Hematopoietic multipotent progenitor cell treated with erythropoietin and hydrocortisone succinate and interleukin-3 and kit ligand, for 6 days (in vitro differentiated cells): ENCODE measurements at places on chromosomes 3 and 15.

DNA sequence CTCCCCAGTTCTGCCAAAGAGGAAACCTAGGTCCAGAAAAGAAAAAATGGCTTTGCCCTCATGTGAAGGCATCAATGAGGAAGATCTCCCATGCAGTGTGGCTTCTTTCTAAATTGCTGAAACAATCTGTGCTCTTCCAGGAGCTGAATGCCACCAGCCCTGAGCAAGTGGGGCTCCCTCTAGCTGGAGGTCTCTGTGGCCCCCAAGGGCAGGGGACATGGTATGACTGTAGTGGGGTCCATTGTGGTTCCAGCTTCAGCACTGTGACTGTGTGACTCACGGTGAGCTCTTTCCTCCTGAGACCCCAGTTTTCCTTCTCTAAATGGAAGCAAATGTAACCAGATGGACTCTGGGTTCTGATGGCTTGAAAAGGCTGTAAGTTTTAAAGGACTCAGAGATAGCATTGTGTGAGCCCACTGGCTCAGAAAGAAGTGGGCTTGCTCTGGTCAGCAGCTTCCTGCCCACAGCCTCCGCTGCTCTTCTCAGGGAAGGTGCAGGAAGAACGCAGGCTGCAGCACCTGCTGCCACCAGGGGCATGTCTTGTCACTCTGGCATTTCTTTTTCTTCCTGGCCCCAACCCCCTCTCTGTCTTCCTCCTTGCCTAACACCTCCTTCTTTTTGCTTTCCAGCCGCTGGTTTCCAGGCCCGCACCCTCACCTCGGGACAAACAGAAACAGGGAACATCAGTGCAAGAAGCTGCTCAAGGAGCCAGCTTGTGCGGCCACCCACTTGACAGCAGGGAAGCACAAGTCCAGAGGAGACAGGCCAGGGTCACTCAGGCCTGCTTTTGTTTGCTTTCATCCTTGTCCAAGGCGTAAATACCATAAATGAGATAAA lies 5.8 kb upstream of the CXCR6 start:
- no peak for DNase-seq

GRCh38 chr3:120062474-120062873 lies 31.8 kb downstream of the GSK3B start:
- DNase-seq = peak; percentile 36

DNA sequence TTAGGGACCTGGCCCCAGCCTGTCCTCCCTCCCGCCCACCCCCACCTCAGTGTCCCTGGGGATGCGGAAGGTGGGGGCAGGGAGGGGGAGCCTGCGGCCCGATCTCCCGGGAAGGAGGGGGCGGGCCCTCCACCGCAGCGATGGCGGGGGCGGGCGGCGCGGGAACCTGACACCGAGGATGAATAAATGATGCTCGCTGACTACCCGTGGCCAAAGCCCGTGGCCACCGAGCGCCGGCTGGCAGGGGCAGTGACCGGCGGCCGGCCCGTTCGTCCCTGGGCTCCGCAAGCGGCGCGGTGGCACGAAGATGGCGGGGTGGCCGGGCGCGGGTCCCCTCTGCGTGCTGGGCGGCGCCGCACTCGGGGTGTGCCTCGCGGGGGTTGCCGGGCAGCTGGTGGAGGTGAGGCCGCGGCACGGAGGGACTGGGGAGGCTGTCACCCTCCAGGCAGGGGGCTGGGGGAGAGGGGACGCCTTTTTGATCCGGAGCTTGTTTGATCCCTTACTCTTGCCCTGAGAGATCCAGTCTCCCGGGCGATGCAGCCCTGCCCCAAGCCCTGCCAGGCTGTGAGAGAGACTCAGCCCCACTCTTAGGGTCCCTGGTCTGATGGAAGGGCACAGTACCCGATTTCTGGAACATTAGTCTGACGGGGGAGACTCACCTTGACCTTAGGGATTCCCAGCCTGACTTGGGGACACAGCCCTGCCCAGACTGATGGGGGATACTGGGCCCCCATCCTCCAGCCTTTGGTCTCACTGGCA lies at the start of gene TMIE:
Gene TMIE (plus strand): TSS at position 212 of the 759 bp plus-strand sequence. CDS start 96 bp downstream, at position 308.
- no peak for DNase-seq

GRCh38 chr15:88035381-88035780 lies 221.2 kb downstream of the NTRK3 start:
- DNase-seq = no peak

DNA sequence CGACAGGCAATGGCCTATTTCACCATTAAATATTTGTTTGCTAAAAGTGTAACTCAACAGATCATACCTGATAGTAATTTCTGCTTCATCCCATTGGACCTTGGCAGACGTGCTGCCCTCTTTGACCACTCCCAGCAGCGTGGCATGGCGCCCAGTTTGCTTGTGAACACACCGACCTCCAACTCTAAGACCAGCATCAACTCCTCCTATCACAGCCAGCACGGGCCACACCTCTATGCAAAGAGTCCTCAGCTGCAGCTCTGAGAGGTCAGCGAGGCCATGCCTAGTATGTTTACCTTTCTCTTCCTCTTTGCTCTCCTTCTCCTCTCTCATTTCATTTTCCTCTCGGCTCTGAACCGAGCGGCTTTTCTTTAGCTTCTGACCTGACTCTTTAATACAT lies 80.6 kb downstream of the FBXL22 start:
- DNase-seq = peak; percentile 29

GRCh38 chr15:74444106-74445062 lies 10.6 kb upstream of the SEMA7A start:
- DNase-seq = no peak

DNA sequence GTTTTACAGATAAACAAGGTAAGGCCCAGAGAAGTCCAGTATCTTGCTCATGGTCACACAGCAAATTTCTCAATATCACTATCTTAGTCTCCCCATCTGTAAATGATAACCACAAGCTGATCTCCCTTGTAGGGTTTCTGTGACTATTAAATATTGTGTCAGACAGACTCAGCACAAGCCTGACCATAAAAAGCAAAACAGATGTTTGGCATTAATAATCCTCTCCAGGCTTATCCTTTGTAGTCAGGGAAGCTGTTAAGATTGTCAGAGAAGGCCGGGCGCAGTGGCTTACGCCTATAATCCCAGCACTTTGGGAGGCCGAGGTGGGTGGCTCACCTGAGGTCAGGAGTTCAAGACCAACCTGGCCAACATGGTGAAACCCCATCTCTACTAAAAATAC lies 173.2 kb upstream of the PRICKLE2 start:
- DNase-seq = no peak

DNA sequence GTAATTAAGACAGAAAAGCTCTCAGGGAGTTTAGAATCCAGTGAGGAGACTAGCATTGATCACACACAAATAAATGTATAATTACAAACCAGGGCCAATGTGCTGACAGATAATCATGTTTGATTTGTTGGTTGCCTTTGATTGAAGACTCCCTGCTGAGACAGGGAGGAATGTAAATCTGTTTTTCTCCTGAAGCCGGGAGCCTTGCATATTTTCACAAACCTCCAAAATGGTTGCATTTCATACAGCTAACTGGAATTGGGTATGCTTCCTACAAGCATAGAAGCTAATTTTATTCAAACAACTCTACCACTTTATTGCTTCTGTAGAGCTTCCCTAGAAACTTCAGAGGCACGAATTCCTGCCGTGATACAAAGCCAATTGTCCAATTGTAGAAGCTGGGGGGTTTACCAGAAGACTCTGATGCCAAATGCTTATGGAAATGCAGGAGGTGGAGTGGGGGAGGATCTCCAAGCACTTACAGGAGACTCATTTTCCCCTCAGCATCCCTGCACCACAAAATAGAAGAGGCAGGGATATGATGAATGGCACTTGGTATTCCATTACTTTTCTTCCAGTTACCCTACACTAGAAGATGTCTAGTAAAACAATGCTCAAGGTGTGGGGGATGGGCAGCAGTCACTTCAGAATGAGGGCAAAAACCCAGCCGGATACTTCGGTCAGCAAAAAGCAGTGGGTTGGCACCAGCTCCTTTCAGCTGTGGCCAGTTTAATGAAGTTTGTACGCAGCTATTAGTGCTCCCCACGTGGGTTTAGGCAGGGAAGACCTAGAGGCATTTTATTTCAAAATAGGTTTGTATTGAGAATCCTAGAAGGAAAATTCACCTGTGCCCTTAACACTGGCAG lies 11.4 kb upstream of the MEX3B start:
- no peak for DNase-seq

DNA sequence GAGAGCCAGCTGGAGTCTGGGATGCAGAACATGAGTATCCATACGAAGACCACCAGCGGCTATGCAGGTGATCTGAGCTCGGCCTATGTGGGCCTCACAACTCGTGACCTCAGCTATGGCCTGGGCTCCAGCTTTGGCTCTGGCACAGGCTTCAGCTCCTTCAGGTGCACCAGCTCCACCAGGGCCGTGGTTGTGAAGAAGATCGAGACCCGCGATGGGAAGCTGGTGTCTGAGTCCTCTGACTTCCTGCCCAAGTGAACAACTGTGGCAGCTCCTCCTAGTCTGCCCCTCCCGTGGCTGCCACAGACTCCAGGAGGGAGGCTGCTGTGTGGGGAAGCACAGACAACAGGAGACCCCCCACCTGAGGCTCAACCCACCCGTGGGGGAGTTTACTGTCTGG lies 3.6 kb upstream of the KPNA4 start:
- DNase-seq = no peak

GRCh38 chr15:38531509-38531908 lies 33.1 kb downstream of the RASGRP1 start:
- DNase-seq = no peak

DNA sequence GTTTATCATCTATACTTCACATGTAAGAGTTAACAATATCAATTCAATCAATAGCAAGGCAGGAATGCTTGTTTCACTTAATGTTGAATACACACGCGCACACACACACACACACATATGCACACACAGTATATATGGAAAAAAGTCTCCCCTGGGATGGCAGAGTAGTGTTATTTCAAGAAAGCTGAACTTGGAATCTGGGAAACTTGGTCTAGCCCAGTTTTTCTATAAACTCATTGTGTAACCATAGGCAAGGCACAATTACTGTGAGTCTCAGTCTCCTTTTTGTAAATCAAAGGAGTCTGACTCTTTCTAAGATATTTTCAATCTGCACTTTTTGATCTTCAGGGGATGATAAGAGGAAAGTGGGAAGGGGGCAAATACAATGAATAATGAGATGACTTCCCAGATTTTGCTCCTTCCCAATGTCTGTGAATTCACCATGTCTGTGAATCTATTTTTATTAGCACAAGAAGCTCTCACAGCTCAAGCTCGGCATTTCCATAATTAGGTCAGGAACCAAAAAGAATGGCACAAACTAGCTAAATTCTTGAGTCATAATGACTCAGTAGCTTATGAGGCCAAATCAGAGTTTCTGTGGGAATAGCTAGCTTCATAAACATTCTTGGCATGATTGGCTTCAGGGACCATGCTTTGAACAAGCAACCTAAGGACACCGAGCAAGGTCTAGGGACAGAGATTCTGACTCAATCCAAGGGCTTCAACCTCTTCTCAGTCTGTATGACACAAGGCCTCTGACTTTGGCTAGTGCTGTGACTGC lies 227.4 kb upstream of the DCBLD2 start:
- no peak for DNase-seq
